ENCODE measurements at places on chromosomes 1 and 21. TPM values are rescaled to one million over a fixed set of nuclear protein-coding genes. Genes with fewer than 3 reads are reported as not detected.

MTARC2 gene
- 11.5 TPM for total RNA-seq

ELF3 gene
- 265 TPM for total RNA-seq

SLAMF6 gene
- not detected for total RNA-seq

AGBL4 gene
- total RNA-seq = not detected

FMO5 gene
- total RNA-seq = 0.34 TPM

RAB3B gene
- total RNA-seq = 9.1 TPM

BTBD19 gene
- total RNA-seq = 3.0 TPM

EXTL1 gene
- total RNA-seq = not detected

TARBP1 gene
- total RNA-seq = 14.7 TPM

FNDC10 gene
- total RNA-seq = 7.4 TPM

HES5 gene
- total RNA-seq = not detected

KANK4 gene
- total RNA-seq = 0.19 TPM

PLA2G2C gene
- not detected for total RNA-seq

SLFNL1 gene
- not detected for total RNA-seq

NUDT17 gene
- 6.5 TPM for total RNA-seq

ATF3 gene
- 39.8 TPM for total RNA-seq

ZNF436 gene
- 5.7 TPM for total RNA-seq

ANGPTL1 gene
- total RNA-seq = not detected

GBP1 gene
- 0.07 TPM for total RNA-seq
